Activated CD4-positive, CD25-positive, alpha-beta regulatory T cell treated with anti-CD3 and anti-CD28 coated beads, Interleukin-2, amount 50 U/mL, for 72 hours (primary cell): ENCODE measurements at places on chromosomes 11 and 22.

DNA sequence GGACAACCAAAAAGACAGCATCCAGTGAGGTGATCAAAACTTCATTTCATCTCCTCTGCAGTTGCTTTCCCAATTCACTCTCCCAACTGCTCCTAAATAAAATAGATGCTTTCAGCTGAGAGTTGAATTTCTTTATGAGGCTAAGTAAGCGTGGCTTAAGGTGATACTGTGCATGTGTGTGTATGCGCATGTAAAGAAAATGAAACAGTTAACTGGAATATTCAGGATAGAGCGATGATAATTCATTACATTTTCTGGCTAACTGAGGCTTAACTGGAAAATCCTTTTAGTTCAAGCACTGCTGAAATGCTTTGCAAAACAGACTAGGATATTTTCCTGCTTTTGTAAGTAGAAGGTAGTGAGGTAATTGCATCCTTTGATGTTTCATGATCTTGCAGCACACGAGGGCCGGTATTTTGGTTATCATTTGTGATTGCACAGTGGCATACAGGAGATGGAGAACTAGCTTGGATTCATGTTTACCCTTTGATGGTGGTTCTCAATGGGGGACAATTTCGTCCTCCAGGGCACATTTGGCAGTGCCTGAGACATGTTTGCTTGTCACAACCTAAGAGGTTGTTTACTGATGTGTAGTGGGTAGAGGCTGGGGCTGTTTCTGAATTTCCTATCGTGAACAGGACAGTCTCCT lies 71.2 kb downstream of the ZBTB16 start:
- no peak for DNase-seq

- no peak for DNase-seq
Measured at GRCh38 chr22:35981900-35982299, 46.7 kb downstream of the RBFOX2 start.

GRCh38 chr11:3004481-3004880 lies 12.4 kb upstream of the NAP1L4 start:
- no peak for DNase-seq

GRCh38 chr11:57941875-57942274 lies 81.8 kb upstream of the OR9Q1 start:
- no peak for DNase-seq

DNA sequence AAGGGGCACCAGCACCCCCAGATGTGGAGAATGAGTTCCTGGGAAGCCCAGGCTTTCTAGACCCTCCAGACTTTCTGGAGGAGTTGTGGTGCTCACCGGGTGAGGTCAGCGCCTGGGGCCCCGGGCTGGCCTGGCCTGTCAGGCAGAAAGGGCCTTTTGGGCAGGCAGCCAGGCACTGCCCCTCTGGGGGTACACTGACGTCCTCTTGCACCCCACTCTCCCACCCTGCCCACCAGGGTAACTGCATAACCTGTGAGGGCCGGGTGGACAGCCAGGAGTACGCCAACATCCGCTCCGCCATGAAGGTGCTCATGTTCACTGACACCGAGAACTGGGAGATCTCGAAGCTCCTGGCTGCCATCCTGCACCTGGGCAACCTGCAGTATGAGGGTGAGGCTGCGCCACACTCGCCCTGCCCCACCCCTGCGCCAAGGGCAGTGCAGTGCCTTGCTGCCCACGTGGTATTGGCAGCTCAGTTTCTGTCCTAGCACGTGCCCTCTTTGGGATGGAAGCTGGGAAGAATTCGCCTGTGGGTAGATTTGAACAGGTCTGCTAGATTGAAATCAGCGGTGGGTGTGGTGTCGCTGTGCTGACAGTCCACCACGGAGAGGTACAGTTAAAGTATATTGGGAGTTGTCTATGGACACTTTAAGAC lies 30.1 kb downstream of the MYO7A start:
- DNase-seq, result no peak
